ENCODE measurements at places on chromosomes 6 and 20.
A peak's percentile ranks its signal among the peaks of the same experiment; 100 is the strongest.

GRCh38 chr6:74976701-74977100 lies 229.2 kb downstream of the COL12A1 start:
- H3K4me3 ChIP-seq = no peak overlapping the region
- H3K27me3 ChIP-seq = no peaks in the 10 kb centered on the region
- no peak for DNase-seq
- H3K4me1 ChIP-seq = no peaks in the 10 kb centered on the region

DNA sequence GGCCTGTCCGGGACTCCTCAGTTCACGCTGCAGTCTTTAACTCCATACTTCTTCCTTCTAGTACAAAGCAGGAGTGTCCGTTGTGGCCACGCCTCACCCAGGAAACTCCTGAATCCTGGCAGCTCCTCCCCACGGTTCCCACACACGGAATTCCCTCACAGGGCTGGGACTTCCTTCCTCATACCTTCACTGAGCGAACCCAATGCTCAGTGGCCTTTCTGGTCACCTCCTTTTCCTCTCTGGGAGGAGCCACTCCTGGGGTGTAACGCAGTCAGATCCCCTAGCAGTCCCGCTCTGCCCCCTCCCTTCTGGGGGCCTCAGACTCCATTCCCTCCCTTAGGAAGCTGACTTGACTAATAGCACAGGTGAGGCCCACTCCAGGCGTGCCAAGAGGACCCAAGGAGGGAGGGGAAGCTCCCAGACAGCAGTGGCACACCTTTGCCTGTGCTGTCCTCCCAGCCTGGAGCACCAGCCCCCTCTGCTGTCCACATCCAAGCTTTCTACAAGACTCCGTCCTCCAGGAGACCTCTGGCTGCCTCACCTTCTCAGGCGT lies at the start of gene SLC52A3:
SLC52A3 (minus strand) TSS at position 75 of the 553 bp plus-strand sequence. CDS start 2,726 bp downstream, outside the sequence.
- H3K4me1 ChIP-seq = peaks cover 3% of the 10 kb centered on the region
- H3K27ac ChIP-seq = no peak within 1 kb of the TSS

DNA sequence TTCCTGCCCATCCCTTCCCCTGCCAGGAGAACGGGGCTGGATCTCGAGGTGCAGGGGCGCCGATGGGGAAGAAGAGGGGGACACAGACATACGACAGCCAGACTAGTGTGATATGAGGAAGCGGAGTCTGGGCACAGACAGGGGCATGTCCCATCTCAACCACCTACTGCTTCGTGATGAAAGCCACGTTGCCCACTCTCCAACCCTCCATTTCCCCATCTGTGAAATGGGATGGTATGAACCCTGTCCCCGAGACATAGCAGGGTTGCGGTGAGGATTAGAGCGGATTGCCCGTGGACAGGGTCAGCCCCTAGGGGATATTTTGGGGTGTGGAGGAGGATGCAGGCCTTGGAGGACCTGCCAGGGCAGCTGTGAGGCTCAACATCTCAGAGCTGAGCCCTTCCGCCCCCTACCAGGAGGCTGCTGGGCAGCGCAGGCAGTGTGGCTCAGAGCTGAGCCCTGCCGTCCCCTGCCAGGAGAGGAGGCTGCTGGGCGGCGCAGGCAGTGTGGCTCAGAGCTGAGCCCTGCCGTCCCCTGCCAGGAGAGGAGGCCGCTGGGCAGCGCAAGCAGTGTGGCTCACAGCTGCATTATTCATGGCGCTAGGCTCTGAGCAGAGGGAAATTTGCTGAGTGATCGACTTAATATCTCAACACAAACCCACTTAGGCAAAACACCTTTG lies 71.7 kb downstream of the GRM4 start:
- no peak for DNase-seq
- no peaks in the 10 kb centered on the region for H3K4me1 ChIP-seq

GRCh38 chr6:107571354-107571753 lies 81.4 kb downstream of the SOBP start:
- H3K27me3 ChIP-seq = peaks cover 8% of the 10 kb centered on the region
- H3K27ac ChIP-seq = no peak overlapping the region
- no peak overlapping the region for H3K4me3 ChIP-seq
- no peaks in the 10 kb centered on the region for H3K36me3 ChIP-seq
- H3K4me1 ChIP-seq = no peaks in the 10 kb centered on the region
- DNase-seq = no peak

GRCh38 chr6:28981431-28981832 lies 23.7 kb downstream of the ZNF311 start:
- peaks cover 4% of the 10 kb centered on the region for H3K27me3 ChIP-seq
- peak overlapping the region; percentile 98 for H3K4me3 ChIP-seq
- H3K27ac ChIP-seq = peak overlapping the region; percentile 64
- no peaks in the 10 kb centered on the region for H3K36me3 ChIP-seq
- peak; percentile 68 for DNase-seq

DNA sequence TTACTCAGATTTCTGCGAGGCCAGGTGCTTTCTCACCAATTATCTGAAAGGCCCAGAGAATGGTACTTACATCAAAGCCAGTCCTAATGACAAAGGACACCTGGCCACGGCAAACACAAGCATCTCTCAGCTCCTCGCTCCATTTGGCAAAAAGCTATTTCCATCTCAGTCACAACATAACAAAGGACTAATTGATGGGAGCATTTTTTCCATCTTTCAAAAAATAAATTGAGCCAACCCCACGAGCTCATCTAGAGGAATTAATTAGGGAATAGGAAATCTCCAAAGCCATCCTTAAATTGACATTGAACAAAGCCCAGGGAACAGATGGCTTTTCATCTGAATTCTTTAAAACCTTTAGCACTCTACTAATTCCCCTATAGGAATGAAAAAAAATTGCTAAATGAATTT lies 236.7 kb downstream of the HAO1 start:
- no peaks in the 10 kb centered on the region for H3K36me3 ChIP-seq
- no peak overlapping the region for H3K27ac ChIP-seq
- DNase-seq = no peak
- no peaks in the 10 kb centered on the region for H3K4me1 ChIP-seq
- no peaks in the 10 kb centered on the region for H3K27me3 ChIP-seq

- H3K4me1 ChIP-seq = peaks cover 8% of the 10 kb centered on the region
- H3K4me3 ChIP-seq = peak overlapping the region; percentile 77
- H3K27me3 ChIP-seq = no peaks in the 10 kb centered on the region
- no peaks in the 10 kb centered on the region for H3K36me3 ChIP-seq
- H3K27ac ChIP-seq = peak overlapping the region; percentile 82
- DNase-seq = no peak
These were observed 64.5 kb downstream of the STX11 start for GRCh38 chr6:144214622-144215401.

GRCh38 chr6:47700053-47700452 lies 1.7 kb downstream of the ADGRF4 start:
- no peak overlapping the region for H3K4me3 ChIP-seq
- no peaks in the 10 kb centered on the region for H3K36me3 ChIP-seq
- no peak for DNase-seq
- H3K27me3 ChIP-seq = no peaks in the 10 kb centered on the region

DNA sequence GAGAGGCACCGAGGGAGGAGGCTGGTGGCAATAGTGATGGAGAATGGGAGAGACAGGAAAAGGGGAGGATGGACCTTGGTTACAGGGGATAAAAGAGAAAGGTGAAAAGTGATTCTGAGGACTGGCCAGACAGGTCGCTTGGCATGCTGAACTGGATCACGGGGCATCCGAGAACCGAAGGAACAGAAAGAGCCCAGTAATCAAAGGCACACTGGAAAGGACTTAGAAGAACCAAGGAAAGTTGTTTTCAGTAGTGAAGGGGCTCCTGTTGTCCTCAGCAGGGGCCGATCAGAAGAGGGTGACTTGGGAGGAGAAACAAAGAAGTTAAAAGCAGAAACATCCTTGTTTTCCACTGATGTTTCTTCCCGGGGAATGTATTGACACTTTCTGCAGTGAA lies 18.9 kb downstream of the SYTL3 start:
- H3K27me3 ChIP-seq = no peaks in the 10 kb centered on the region
- DNase-seq = no peak
- peaks cover 2% of the 10 kb centered on the region for H3K4me1 ChIP-seq
- no peak overlapping the region for H3K4me3 ChIP-seq
- H3K36me3 ChIP-seq = peaks cover 4% of the 10 kb centered on the region

DNA sequence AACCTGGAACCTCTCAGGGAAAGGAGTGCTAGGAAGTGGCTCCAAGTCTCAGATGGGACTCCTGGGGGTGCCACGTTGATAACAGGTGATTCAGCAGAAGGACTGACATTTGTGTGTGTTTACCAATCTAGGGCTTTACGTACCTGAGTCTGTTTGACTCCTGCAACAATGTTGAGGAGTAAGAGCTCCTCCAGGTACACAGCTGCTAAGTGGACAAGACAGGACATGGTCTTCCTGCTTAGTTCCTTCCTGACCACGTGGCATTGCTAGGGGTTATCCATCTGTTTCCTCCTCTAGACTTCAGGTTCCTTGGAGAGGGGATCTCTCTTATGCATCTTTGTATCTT lies 164.5 kb upstream of the SLC24A3 start:
- no peaks in the 10 kb centered on the region for H3K4me1 ChIP-seq
- H3K27ac ChIP-seq = no peak overlapping the region
- DNase-seq = no peak
- H3K27me3 ChIP-seq = no peaks in the 10 kb centered on the region
- no peak overlapping the region for H3K4me3 ChIP-seq
- no peaks in the 10 kb centered on the region for H3K36me3 ChIP-seq

DNA sequence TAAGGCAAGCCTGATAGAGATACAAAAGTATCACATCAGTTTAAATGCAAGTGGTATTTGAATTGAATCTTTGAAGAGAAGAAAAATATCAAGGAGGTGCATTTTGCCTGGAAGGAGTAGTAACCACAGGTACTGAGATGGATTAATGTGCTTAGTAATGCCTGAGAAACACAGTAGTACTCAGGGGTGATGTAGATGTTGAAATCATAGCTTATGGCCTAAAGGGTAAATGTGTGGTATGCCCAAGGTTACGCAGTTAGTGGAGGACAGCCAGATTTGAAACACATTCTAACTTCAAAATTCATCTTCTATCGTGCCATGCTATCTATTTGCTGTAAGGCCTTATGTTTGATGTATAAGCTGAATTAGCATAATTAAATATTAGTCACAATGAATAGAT lies 55.9 kb downstream of the STXBP5 start:
- peaks cover 2% of the 10 kb centered on the region for H3K4me1 ChIP-seq
- no peaks in the 10 kb centered on the region for H3K36me3 ChIP-seq
- H3K4me3 ChIP-seq = no peak overlapping the region
- H3K27ac ChIP-seq = no peak overlapping the region
- H3K27me3 ChIP-seq = no peaks in the 10 kb centered on the region

Measured in T-cell (primary cell).